ENCODE measurements at places on chromosomes 13 and 19.

DNA sequence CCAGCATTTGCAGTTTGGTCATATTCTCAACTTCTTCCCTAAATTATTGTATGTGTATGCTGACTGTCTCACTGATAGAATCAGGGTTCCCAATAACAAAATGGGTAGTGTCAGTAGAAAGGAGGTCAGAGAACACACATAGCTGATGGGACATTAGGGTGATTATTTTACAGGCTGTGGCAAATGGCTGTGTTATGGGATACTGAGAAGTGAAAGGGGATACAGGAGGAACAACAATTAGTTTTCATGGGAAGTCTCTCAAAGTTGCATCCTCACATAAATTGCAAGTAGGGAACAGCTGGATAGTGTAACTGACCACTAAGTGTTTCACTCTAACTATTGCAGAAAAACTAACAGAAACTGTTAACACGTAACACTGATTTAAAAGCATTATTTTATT is 1199.3 kb downstream of the PCDH17 start:
- DNase-seq = no peak

GRCh38 chr19:13826652-13827235 is 31.5 kb downstream of the ZSWIM4 start:
- DNase-seq = no peak

DNA sequence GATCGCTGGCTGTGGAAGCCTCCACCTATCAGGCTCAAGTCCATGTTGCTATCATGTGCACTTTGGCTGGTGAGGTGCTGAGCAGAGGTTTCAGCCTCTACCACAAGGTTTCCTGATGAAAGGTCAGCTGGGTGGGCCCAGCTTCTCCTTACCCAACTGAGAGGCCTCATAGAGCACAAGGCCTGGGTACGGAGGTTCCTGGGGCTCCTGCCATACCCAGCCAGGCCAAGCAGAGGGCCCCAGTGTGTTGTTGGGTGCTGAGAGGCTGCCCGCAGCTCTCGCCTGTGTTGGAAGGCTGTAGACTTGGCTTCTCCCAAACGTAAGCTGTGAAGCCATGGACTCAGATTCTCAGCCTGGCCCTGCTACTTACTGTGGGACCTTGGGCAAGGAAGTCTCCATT is 28.2 kb downstream of the ACTN4 start:
- DNase-seq = no peak

- no peak for DNase-seq
Measured at GRCh38 chr13:94160875-94161274, 318.6 kb downstream of the DCT start.

DNA sequence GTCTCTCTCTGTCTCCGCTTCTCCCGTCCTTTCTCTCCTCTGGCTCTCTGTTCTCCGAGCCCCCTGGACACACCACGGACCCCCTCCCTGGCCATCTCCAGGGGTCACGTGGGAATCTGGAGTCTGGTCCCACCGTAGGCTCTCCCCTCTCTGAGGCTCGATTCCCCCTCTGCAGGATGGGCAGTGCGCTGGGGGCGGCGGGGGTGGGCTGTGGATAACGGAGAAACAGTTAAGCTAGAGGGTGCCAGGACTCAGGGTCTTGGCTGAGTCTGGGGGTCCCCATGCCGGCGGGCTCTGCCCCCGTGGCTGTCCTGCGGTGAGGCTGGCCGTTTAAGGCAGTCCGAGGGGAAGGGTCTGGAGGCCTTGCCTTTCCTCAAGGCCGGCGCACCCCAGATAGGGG is 462 bp upstream of the MEIS3 start:
- no peak for DNase-seq

DNA sequence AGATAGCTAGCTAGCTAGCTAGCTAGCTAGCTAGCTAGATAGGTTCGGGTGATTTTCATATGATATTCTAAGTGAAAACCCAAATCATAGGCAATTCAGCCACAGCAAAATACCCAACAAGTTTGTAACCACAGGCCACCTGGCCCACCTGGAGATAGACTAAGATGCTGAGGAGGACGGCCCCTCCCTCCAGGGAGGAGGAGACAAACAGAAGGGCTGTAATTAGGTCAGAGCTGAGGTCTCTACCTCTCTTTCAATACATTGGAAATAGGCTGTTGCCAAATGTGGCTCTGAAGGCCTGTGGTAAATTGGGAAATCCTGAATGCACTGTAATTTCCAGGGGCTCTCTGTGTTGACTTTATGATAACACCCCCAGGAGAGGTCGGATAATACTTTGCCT is 382.2 kb downstream of the FGF9 start:
- no peak for DNase-seq

DNA sequence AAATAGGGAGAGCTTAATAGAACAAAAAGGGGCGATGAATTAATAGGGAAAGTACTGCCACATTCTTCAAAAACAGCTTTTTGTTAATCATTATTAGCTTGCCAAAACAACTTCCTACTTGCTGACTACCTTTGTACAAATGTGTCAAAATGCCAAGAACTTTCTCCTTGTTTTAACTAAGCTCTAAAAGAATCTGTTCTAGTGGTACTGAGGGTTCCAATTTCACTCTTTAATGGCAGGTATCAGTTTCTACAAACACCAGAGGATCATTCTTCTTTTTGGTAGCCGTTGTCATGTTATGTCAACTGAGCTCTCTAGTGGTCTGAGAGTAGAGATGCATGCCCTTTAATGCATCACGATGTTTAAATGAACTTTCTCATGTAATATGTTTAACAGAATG is 29.4 kb upstream of the FBXL3 start:
- DNase-seq = no peak

DNA sequence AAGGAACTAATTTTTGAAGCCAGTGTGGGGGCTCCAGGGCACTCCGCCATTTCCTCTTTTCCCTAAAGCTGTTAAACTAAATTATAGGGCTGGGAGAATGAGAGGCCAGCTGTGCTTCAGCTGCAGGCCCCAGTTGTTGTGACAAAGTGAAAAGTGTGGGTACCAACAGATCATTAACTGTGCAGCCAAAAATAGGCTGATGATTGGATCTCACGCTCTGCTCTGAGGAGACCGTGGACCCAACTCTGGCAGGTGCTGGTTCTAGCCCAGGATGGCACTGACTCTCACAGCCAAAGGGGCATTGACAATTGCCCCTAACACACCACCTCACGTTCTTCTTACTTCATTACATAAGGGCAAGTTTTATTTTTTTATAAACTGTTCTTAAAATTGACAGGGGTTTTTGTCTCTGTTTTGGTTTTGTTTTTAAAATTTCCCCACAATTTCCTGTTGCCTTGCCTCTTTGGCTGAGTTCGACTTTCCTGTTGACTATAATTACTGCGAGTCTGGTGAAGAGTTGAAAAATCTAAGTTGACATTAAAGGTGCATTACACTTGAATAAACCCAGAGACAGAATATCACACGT is 391.0 kb downstream of the FGF9 start:
- no peak for DNase-seq

- no peak for DNase-seq
Measured at GRCh38 chr13:23776698-23777574, 112.3 kb downstream of the MIPEP start.

GRCh38 chr19:47377801-47378200 is 28.7 kb downstream of the DHX34 start:
- DNase-seq = no peak

GRCh38 chr13:35621989-35622388 is 145.5 kb upstream of the MAB21L1 start:
- DNase-seq = no peak

- no peak for DNase-seq
Measured at GRCh38 chr19:28436320-28436719, 776.6 kb downstream of the UQCRFS1 start.

DNA sequence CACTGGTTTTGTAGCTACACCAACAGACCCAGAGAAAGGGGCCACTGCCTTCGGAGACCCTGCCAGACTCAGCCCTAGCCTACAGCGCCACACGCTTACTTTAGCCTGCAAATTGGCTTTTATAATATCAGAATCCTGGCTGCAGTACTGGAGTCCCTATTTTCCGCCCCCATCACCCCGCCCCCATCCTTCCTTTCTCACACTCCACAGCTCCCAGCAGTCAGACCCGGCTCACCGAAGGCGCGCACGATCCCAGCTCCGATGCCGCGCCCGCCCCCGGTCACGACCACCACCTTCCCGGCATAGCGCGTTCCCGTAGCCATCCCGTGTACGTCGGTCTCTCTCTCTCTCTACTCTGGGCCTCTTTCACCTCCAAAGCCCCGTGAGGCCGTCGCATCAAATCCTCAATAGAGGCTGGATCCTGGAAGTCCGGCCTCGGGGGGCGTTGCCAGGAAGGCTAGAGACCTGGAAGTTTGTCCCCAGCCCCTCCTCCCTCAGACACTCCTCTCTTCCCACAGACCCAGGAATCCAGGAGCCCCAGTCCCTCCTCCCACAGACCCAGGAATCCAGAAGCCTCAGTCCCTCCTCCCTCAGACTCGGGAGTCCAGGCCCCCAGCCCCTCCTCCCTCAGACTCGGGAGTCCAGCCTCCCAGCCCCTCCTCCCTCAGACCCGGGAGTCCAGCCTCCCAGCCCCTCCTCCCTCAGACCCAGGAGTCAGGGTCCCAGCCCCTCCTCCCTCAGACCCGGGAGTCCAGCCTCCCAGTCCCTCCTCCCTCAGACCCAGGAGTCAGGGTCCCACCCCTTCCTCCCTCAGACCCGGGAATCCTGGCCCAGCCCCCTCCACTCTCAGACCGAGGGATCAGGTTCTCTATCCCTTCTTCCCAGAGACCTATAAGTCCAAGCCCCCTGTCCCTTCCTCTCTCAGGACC is at the start of gene HSD17B14:
Gene HSD17B14 (minus strand): TSS at position 403 of the 929 bp plus-strand sequence. CDS start 80 bp downstream, at position 323.
- DNase-seq = peak; percentile 75

DNA sequence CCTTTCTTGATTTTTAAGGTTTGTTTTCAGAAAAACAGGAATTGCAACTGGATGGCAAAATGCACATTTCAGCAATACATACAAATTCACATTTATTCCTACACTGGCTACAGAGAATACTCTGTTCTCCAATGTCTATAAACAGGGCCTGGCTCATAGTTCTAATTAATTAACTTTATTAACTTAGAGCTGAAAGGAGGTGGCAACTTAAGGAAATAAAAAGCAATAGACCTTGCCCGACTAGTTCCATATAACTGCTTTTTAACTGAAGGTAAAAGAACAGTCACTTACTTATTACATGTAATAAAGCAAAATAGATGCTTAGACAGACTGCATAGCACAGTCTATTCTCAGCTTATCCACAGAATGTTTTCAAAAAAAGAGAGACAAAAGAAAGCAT is 498.5 kb downstream of the DIAPH3 start:
- DNase-seq = no peak

GRCh38 chr13:74173822-74174221 is 39.6 kb upstream of the KLF12 start:
- no peak for DNase-seq

DNA sequence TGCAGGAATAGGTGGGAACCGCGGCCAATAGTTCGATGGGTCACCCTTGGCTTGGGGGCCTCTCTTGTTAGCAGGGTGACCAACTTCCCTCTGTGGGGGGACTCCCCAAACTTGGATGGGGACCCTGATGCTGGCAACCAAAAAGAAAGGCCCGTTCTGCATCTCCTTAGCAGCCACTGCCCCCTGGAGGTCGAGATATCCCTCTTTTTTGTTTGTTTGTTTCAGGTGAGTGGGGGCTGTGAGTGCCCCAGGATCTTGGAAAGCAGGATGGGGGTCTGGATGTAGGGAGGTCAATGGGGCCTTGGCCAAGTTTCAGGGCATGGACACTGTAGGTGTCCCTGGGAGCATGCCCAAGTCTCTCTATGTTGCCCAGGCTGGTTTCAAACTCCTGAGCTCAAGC is 7.7 kb upstream of the CRTC1 start:
- no peak for DNase-seq

DNA sequence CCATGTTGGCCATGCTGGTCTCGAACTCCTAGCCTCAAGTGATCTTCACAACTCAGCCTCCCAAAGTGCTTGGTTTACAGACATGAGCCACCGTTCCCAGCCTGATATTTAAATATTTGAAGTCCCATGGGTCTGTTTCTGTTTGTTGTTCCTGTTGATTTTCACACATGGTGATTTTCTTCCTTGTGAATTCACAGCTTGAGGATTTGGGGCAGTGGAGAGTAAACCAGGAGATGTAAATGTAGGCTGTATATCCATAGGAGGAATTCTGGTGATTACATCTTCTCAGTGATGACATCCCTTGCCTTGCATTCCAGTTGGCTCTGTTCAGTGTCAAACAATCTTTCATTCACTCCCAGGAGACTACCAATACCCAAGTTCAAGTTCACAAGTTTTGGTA is 471.9 kb downstream of the KCTD12 start:
- DNase-seq = no peak

DNA sequence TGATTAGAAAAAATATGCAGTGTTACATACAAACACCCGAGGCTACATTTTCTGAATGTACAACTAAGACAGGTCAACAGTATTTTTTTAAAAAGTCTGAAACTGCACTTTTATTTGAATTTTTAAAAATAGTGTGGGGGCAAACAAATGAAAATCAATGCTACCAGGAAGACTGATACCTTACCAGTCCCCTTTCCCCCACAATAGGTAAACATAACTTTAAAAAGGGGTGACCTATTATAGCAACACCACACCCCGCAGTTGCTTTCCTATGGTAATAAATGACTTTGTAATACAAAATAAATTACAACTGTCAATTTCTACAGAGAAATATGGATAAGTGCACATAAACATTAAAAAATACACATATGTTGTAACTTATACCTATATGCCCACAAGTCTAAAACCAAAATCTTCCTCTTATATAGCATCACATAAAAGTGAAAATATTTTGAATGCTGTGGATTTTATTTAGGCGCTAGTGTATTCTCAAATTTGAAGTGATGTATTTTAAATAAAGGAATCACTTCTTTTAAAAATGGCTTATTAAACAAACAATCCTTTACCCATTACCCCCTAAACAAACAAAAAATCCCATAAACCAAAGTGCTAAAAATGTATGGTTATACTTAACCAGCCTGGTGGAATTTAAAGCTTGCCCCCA is 63.1 kb downstream of the KCNRG start:
- no peak for DNase-seq

GRCh38 chr19:2345076-2345475 is 15.0 kb upstream of the TMPRSS9 start:
- no peak for DNase-seq

DNA sequence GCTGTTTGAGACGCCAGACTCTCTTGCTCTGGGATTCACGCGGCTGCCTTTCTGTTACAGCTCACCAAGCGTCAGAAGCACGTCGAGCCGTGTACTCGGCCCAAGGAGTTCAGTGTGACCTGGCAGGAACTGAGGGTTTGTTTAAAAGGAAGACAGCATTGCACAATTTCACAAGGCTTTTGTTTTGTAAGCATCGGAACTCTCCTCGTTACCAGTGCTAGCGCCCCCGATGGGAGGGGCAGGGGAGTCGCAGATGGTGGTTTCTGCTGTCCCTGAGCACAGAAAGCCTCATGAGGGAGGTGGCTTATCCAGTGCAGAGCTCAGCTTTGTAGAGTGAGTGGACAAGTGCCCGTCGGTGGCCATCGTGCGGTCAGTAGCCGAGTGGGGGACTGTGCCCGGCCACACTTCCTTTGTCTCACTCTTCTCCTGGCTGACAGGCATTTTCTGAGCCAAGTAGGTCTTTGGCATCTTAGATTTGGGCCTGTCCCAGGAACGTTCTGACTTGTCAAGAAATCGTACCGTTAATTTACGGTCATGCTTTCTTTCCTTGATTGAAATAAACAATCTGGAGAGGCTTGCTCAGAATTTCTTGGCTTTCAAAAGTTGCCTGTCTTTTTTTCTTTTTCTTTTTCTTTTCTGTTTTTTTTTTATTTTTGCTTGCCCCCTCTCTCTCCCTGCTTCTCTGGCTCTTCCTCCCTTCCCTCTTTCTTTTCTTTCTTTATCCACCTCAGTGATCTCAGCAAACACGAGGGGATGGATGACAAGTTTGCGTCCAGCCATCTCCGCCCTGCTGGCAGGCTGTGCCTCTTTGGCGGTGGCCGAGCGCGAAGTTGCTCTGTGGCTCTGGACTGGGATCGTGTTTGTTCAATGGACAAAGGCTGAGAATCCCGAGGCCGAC is 7.7 kb downstream of the KDM4B start:
- DNase-seq = peak; percentile 90

- peak; percentile 25 for DNase-seq
Measured at GRCh38 chr19:46659151-46660007, 1.6 kb downstream of the DACT3 start.
